Stimulated activated CD8-positive, alpha-beta memory T cell treated with anti-CD3 and anti-CD28 coated beads, Interleukin-4, amount 100 ng/mL, for 1 hour (primary cell): ENCODE measurements at places on chromosomes 1 and 21.

- DNase-seq = no peak
Measured at GRCh38 chr21:43667191-43667904, 8.0 kb downstream of the RRP1B start.

GRCh38 chr1:27203946-27204345 is 30.5 kb upstream of the WDTC1 start:
- no peak for DNase-seq

DNA sequence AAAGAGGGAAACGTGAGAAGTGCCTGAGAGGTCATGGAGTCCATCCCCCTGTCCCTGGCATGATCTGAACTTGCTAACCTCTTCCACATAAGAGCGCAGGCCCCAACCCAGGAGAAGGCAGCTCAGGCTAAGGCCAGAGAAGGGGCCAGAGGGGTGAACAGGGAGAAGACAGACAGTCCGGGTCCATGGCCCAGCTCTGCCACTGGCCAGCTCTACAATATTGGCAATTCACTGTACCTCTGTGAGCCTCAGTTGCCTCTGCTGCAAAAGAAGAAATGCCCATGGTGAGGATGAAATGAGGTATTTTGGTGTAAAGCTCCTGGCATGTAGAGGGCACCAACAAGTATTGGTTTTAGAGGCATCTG is 72.3 kb downstream of the CAMK2N1 start:
- no peak for DNase-seq

DNA sequence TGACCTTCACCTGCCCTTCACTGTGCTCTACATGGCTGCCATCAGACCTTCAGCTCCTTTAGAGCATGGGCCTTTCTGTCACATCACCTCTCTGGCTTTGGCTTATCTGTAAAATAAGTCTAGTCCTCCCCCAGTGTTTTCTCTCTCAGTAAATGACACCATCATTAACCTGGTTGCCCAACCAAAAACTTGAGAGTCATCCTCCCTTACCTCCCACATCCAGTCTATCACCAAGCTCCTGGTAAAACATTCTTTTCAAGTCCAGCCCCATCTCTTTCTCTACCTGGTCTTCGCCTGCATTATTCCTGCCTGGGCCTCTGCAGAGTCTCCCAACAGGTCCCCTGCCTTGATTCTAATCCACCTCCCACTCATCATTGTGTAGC is 13.1 kb downstream of the SLC26A9 start:
- no peak for DNase-seq

DNA sequence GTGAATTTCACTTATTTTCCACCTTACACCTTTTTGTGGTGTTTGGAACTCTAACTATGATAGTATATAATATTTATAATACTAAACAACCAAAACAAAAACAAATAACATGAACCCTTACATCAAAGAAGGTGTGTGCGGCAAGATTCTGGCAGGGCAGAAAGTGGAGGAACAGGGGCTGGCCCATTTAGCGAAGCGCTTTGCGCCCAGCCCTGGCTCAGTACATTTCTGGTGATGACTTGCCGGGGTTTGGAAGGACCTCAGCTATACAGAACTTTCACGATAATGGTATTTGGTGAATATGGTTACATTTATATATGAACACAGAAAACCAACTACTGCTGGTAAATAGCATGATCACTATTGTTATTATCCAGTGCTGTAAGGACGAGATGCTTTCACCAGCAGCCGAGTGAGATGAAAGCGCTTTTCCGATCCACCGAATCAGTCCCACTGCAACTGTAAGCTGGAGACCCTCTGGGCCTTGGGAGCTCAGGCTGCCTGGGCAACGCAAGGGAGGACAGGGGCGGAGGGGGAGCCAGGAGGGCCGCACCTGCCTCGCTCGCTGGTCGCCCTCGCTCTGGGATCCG is 63.9 kb downstream of the CD247 start:
- no peak for DNase-seq

DNA sequence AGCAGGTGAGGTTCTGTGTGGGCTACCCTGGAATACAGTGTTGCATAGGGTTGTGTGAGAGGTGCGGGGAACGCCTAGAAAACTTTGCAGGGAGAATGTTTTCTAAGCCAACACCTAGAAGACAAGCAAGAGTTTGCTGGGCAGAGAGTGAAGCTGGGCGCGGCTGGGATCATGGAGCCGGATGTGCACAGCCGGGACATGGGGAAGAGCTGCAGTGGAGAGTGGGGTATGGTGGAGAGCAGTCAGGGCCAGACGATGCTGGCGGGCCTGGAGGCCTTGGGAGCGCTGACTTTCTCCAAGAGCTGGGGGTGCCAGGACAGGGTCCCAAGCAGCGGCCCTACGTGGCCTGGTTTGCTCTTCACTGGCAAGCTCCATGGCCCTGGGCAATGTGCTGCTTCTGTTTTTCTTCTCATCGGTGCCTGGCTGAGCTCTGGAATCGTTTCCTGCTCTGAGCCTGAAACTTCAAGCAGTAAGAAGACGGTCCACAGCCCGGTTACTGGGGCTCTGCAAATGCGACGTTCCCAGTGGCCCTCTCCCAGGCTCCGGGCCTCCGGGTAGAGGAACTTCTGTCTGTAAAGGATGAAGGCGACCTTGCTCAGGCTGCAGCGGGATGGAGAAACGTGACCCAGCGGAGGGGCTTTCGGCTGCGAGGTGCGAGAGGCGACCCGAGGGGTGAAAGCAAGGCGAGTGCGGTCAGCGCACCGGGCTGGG is 51.9 kb upstream of the CD34 start:
- no peak for DNase-seq

- DNase-seq = no peak
Measured at GRCh38 chr21:14875186-14875585, 189.6 kb downstream of the NRIP1 start.

- DNase-seq = no peak
Measured at GRCh38 chr1:210857146-210857663, 276.7 kb downstream of the KCNH1 start.

DNA sequence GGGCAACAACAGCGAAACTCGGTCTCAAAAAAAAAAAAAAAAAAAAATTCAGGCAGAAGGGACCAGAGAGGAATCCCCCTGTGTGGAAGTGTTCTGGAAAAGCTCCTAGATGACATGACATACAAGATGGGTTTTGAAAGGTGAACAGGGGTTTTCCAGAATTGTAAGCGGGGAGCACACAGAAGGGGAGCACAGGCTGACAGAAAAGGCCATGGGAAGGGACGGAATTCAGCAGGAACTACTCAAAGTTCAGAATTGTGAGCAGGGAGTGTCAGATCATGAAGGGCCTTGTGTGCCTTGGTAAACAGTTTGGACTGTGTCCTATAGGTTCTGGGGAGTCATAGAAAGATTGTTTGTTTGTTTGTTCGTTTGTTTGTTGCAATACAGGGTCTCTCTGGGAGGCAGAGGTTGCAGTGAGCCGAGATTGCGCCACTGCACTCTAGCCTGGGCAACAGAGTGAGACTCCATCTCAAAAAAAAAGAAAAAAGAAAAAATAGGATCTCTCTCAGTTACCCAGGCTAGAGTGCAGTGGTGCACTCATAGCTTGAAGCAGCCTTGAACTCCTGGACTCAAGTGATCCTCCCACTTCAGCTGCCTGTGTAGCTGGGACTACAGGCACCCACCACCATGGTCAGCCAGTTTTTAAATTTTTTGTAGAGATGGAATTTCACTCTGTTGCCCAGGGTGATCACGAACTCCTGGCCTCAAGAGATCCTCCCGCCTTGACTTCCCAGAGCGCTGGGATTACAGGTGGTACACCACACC is 1.2 kb upstream of the RHBDL2 start:
- no peak for DNase-seq

DNA sequence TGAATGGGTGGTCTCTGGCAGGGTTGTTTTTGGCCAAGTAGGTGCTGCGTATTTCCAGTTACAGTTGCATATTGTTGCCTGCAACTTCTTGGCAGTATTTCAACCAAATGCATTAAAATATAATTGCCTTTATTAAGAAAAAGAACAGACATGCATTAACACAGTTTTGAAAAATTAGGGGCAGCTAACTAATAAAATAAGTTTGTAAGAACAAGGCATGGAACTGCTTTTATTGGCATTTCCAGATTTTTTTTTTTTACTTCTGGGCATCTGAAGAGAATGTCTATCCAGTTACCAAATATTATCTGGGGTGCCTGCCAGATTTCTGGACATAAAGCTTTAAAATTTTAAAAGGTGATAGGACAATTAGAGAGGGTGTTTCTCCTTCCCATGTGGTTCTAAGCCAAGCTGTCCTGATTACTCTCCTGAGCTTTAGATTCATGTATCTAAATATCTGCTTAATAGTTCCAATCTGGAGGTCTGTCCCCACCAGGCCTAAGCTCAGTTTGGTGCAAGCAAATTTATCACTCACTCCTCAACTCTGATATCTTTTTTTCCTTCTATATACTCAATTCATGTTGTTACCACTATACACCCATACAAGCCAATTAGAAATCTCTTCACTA is 553.3 kb upstream of the USP24 start:
- no peak for DNase-seq

- no peak for DNase-seq
Measured at GRCh38 chr1:54355931-54356679, 50.1 kb downstream of the SSBP3 start.

- no peak for DNase-seq
Measured at GRCh38 chr1:219876798-219877209, 51.6 kb downstream of the SLC30A10 start.

DNA sequence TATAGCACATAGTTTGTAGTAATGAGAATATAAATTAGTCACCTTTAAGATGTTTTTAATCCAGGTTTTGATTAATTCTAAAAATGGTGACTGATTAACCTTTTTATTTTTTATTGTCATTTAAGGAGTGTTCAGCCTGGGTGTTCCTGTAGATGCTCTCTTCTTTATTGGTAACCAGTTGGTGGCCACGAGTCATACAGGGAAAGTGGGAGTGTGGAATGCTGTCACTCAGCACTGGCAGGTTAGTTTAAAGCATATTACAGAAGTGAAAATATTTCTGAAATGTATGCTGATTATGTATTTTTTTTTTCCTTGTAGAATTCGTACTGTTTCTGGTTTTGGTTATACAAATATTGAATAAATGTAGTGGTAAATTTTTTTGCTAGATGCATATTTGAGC is 28.1 kb downstream of the KCTD3 start:
- DNase-seq = no peak

GRCh38 chr1:92159593-92159992 is 58.1 kb upstream of the C1orf146 start:
- DNase-seq = no peak

DNA sequence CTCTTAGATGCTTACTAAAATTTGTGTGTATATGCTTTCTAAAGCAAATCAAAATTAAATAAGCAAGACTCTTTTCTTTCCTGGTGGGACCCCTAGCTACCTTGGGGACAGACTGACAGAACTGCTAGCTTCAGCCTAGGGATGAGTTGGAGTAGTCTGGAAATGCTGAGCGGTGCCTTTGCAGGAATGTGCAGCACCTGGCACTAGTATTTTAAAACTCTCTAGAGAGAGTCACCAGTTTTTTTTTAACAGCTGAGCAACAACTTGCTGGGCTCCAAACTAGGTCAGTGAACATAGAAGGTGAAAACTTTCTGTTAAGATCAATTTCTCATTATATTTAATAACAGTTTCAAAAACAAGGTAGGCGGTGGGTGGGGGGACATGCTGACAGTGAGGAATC is 56.8 kb downstream of the NUF2 start:
- no peak for DNase-seq

DNA sequence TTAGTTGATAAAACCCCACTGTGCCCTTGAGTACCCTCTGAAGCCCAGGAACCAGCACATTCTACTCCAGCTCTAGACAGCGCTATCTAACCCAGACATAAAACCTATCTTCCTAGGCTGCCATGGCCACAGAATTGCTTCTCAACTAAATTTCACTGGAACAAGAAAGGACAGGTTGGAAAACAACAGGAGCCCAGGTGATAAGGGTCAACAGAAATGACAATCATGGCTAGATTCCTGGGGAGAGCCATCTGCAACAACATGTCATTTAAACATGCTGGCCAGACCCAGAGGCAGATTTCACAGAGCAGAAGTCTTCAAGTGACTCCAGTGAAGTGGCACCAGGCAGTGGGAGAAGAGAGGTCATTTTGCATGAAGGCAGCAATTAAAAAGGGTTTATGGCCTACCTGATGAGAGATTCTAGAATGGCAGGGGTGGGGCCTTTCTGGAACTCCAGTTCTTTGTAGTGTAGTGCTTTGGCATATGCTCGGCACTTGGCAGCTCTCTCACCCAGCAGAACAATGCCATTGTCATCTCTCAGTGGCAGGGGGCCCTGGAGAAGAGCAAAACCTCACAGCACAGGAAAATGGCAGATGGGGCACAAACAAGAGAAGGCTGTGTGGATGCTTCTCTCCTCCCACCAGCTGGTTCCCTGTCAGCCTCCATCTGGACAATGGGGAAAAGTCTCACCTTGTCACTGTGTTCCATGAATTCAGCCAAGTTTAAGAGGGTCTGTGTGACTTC is 9.9 kb downstream of the ANGPTL7 start:
- DNase-seq = no peak

DNA sequence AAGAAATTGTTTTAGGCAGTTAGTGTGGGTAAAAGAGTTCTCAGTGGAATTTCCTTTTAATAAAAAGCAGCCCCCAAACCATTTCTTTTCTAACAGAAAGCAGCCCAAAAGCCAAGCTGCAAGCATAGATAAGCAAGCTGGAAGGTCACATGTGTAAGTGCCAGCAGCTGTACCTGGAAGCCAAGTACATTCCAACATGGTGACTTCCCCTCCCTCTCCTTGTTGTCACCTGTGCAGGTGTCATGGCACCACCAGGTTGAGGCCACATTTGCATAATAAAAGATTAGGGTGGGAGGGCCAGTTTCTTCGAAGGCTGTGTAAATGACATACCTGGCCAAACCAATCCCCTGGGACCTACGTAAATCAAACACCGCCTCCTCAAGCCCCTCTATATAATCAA is 240.3 kb upstream of the RAB4A start:
- DNase-seq = no peak

DNA sequence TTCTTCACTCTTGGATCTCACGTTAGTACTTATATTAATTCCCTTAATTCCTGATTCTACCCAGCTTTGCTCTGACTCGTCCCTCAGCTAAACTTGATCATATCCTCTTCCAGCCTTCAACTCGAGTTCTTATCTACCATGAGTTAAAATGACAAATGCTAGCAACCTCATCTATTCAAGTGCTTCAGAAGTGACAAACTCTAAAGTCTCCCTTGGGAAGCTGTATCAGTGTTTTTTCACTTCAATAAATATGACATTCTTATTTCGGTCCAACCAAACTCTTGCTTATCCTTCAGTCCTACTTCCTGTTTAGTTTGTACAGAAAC is 75.3 kb downstream of the FOXJ3 start:
- no peak for DNase-seq

DNA sequence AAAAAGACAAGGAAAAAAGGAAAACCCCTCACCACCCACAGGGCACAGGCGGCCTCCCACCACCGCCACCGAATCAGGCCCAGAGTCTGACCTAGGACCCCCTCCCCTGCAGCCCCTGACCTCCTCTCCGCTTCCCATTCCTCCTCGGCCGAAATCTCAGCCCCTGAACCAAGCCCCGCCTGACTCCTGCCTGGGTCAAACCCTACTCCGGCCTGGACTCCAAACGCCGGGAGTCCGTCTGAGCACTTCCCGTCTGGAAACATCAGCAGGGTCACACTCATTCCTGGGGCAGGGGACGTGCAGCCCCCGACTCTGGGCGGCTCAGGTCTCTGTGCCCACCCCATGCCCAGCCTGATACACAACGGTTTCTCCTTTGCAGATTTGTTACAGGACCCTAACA is 26.4 kb upstream of the SUMO3 start:
- DNase-seq = no peak

- DNase-seq = no peak
Measured at GRCh38 chr1:172326136-172326535, 94.3 kb upstream of the C1orf105 start.

GRCh38 chr21:29521872-29522271 is 223.2 kb downstream of the BACH1 start:
- no peak for DNase-seq
